ENCODE measurements at places on chromosomes 2 and 18.

DNA sequence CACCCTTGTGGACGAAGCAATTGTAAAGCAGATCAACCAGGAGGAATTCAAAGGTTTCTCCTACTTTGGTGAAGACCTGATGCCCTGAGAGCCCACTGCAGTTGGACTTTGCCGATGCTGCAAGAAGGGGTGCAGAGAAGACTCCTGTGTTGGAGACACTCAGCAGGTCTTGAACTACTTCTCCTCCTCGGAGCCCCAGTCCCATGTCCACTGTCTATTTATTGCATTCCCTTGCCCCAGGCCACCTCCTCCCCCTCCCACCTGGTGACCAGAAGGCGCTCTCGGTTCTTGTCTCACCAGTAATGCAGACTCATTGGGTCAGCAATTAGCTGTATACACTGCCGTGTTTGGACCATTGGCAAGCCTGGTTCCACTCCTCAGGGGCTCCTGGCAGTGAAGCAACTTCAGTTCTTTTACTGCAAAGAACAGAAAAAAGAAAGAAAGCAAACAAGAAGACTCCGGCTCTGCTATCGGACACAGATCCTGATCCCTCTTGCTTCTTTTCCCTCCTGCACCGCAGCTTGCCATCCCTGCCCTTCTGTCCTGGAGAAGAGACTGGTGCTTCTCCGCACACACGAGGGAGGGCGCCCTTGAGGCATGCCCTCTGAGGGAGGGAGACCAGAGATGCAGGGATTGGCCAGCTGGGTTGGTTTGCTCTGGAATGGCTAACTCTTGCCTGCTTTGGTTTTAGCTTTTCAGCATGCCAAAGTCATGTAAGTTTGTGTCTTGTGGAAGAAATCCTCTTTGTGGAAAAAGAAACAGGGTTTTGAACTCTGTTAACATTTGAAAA is 112.2 kb upstream of the EPAS1 start:
- no peak for DNase-seq

DNA sequence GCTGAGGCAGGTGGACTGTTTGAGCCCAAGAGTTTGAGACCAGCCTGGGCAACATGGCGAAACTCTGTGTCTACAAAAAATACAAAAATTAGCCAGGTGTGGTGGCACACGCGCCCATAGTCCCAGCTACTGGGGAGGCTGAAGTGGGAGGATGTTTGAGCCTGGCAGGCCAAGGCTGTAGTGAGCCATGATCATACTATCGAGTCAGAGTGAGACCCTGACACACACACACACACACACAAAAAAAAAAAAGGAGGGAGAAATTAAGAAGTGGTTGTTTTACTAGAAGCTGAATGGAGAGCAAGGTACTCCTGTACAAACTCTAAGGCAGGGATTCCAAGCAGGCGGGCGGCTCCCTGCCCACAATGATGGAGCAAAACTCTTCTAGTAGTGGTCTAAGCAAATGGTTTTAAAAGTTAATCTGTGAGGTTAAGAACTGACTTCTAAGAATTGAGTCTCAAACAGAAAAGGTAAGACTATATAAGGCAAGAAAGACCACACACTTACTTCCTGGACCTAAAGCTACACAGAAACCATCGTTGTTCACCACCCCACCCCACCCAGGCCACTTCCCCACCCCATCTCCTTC is 2.6 kb downstream of the ANKRD44 start:
- peak; percentile 84 for DNase-seq

GRCh38 chr2:235612181-235612950 is 118.5 kb downstream of the AGAP1 start:
- no peak for DNase-seq

GRCh38 chr2:215863687-215864086 is 149.7 kb downstream of the MREG start:
- no peak for DNase-seq

DNA sequence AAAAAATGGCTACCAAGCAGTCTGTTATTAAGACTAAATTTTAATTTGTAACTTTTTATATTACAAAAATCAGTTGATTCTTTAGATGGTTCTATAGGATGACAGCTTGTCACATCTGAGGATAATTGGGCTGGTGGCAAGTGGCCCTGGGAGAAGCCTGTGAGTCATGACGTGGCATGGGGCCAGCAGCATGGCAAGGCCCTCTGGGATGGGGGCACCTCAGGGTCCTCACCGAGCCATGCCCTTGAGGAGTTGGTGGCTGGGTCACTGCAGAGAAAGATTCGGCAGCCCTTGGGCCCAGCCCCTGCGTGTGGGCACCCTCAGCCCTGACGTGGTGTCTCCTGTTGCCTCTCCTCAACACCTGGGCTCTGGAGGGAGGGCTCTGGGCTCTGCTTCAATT is 49.7 kb downstream of the STK25 start:
- DNase-seq = no peak

- peak; percentile 85 for DNase-seq
Measured at GRCh38 chr18:23515911-23516546, 12.7 kb downstream of the RMC1 start.

DNA sequence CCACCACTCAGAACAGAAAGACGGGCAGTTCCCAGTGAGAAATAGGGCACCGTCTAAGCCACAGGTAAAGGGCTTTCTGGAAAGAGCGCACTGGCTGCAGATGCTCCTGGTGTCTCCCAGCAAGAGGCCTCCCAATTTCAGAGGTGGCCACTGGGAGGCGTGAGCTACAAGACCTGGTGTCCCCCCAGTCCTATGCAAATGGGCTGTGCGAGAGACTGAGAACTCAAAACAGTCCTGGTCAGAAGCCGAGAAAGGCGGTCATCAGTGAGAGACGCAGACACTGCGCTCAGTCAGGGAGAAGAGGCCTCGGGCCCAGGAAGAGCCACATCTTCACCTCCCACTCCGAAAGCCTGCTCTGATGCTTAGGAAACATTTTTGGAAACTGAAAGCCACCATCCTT is 179.5 kb downstream of the EIPR1 start:
- no peak for DNase-seq

- no peak for DNase-seq
Measured at GRCh38 chr2:20361893-20362292, 11.2 kb upstream of the PUM2 start.

DNA sequence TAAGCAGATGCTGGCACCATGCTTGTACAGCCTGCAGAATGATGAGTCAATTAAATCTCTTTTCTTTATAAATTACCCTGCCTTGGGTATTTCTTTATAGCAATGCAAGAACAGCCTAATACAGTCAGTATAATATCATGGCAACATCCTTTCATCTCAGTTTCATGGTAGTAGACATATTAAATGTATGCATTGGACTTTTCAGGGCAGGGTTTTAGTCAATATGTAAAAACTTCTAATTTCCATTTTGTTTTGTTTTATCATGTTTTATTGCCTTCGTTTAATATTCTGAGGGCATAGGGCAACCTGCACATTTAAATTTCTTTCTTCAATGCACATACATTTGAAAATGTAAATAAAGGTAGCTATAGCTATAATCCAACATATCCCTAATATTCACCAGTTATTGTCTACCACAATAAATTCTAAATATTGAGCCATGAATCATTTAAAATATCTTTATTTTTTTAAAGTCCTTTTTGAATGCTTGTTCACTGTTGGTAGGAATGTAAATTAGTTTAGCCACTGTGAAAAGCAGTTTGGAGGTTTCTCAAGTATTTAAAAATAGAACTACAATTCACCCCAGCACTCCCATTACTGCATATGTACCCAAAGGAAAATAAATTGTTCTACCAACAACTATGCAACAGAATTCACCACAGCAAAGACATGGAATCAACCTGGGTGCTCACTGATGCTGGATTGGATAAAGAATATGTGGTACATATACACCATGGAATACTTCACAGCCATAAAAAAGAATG is 41.8 kb upstream of the GRB14 start:
- DNase-seq = no peak

DNA sequence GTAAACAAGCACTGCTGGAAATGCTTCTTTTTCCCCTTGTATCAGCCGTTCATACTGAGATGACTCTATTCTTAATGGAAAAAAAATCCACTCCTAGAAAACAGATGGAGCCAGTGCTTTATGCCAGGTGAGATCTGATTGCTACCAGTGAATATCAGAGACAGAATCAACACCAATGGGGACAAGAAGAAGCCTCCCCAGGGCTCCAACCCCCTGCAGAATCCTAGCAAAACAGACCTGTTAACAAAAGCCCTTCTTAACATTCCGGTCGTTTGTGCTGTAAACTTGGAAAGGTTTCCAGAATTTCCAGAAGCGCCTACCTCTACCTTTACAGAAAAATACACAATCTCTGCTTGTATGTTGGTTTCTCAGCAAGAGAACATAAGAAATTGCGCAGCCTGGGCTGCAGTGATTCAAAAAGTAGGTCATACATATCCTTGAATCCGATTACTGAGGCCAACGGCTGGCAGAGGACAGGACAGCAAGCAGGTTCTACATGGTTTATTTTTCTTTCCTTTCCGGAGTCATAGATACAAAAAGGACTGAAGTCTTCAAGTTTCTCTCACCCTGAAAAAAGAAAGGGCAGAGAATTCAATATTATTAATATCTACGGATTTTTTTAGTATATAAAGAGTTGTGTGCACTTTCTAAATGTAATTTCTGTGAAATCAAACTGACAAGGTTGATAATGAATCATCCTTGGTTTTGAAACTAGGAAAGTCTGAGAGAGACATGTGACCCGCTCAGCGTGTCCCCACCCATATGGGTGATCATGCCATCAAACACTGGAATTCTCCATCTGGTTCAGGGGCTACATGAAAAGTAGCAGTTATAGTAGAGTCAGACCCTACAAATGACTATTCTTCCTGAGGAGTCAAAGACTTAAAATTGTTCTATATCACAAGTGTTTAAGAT is 266.7 kb upstream of the MGAT5 start:
- DNase-seq = no peak

- DNase-seq = no peak
Measured at GRCh38 chr2:235080101-235080500, 128.3 kb downstream of the SH3BP4 start.

DNA sequence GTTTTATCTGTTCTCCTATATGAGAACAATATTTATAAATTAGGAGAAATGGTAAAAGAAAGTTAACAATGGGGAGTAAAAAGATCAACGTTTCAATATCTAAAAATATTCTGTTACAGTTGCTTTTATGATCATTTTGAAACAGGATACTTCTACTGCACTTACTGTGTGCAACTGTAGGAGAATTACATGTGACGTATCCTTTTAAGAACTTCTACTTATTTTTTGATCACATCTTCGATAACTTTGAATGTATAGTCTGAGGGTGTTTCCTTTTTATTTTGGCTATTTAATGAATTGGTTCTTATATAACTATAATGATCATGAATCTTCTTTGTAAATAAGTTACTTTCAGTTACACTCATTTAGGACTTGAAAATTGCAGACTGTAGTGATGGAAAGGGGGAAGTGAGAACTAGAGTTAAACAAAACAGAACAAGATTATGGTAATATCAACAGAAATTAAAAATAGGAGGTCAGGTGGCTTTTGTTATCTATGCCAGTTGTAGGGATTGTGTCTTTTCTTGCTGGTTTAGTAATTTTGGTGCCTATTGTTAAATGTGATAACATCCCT is 109.9 kb downstream of the MSTN start:
- DNase-seq = no peak

GRCh38 chr2:231355508-231356465 is 39.7 kb upstream of the B3GNT7 start:
- DNase-seq = no peak

- DNase-seq = peak; percentile 31
Measured at GRCh38 chr2:102520009-102520408, 47.0 kb downstream of the SLC9A4 start.

Data from activated CD8-positive, alpha-beta T cell treated with anti-CD3 and anti-CD28 coated beads, Interleukin-2, amount 10 ng/mL, durations not matched to agents 7 days and 5 days (primary cell).